Stimulated activated CD8-positive, alpha-beta memory T cell treated with anti-CD3 and anti-CD28 coated beads, Interleukin-12 subunit alpha, Interleukin-12 subunit beta, amount 100 ng/mL, for 4 hours (primary cell): ENCODE measurements at places on chromosomes 16 and 17.

- no peak for DNase-seq
Observed at GRCh38 chr17:31789707-31790505, 69.1 kb downstream of the COPRS start.

DNA sequence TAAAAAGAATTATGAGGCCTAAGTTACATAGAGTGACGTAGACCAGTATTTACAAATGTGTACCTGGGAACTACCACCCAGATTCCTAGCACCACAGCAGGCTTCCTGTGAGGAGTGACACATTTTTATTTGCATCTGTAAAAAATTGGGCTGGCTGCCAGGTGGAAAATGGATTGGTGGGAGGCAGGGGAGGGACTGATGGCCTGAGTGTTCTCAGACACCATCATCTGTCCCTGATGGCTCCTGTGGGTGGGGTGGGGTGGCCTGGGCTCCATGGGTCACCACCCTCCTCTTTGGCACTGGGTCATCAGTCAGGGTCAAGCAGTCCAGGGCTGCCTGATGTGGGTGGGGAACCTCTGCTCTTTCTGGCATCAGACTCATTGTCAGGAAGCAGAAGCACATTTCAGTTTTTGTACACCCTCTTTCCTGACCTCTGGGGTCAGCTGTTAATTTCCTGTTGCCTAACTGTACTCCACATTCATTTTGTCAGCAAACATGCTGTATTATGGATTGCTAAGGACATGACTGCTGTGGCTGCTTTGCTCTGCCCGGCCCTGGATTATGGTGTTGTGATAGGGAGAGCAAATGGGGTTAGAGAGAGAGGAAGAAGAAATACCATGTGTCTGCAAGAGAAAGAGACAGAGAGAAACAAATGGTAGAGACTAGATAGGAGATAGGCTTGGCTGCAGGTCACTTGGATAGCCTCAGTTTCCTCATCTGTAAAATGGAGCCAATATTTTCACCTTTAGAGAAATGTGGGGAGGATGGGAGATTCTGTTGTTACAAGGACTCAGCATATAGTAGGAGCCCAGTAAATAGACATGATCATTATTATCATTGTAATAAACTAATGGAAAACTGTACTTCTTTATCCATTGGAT, 11.6 kb upstream of the MFAP4 start:
- no peak for DNase-seq

DNA sequence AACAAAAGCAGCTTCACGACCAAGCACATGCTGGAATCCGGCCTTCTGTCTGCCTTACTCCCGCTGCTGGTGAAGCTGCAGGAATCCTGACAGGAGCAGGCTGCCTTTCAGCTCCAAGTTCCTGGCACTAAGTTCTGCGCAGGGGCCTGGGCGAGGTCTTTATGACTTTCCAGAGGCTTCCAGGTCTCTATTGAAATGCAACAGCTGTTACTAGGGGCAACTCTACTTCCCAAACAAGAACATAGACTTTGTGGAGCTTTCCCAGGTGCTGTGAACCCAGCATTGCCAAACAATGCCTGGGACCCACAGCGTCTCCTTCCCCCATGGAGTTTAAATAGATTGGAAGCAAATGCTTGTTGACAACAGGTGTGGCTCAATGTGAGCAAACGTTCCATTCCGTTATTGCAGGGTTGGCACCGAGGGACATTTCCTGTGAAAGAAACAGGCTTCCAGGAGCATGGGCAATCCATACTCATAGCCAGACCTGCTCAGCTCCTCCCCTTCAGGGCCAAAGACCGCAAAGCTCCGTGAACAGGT, 156.0 kb downstream of the CDH13 start:
- DNase-seq, result no peak

DNA sequence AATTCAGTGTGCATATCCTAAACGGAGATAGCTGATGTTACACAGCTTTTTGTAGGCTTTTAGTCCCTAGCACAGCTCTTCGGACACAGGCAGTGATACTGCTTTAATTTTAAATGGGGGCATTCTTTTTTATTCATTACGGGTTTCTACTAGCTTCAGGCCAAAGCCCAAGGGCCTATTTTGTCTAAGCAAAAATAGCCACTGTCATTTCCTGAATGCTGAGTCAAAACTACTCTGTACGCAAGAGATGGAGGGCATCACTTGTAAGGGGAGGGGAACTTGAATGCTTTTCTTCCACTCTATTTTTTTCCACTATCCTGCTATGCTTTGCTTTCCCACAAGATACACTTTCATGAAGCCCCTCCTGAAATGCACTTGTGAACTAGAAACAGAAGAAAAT, 360.7 kb downstream of the PMP22 start:
- no peak for DNase-seq

- DNase-seq, result no peak
Observed at GRCh38 chr17:7618608-7619007, 3.9 kb upstream of the FXR2 start.

DNA sequence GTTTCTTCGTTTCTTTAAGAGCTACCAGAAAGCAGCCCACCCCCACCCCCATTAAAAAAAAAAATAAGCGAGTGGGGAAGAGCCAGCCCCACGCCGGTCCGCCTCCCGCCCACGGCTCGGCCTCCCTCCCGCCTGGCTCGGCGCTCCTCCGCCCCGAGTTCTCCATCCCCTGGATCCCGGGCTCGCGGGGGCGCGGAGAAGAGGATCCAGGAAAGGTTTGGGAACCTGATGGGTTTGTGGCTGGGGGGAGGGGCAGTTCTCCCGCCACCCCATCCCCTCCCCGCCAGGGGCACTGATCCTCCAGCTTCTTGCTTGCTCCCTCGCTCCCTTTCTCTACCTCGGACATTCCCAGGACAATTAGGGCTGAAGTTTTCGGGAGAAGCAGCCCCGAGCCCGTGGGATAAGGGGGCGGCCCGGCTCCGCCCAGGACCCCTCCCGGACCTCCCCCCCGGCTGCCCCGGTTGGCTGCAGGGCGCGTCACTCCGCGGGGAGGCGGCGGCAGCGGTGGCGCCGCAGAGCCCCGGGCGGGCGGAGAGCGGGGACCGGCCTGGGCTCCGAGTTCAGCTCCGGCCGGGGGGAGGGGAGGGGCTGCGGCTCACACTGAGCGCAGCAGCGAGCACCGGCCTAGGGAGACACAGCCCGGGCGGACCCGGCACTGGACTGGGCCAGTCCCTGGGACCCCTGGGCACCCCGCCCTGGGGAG, 1.0 kb upstream of the SALL1 start:
- DNase-seq, result no peak

DNA sequence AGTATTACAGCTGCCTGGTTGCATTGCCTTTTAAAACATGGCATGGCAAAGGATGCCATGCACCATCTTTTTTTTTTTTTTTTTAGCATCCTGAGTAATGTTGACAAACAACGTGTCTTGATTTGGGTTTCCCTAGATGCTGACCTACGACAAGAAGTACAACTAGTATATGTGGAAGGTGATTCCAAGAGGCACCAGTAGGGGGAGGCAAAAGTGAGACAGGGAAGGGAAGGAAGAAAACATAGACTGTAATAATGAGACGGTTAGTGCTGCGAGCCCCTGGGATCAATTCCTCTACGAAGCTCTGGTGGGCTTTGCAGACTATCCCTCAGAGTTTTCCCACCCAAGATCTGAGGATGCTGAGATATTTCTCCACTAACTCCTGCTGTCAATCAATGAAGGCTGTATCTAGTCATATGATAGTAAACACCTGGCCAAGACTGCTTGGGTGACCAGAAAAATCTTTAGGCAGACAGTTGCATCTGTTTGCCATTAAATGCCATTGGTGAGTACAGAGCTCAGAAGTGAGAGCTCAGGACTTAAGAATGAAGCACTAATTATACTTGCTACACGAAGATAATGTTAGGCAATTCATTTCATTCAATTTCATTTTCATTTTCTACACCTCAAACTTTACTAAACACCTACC, 458.6 kb upstream of the GOT2 start:
- no peak for DNase-seq

DNA sequence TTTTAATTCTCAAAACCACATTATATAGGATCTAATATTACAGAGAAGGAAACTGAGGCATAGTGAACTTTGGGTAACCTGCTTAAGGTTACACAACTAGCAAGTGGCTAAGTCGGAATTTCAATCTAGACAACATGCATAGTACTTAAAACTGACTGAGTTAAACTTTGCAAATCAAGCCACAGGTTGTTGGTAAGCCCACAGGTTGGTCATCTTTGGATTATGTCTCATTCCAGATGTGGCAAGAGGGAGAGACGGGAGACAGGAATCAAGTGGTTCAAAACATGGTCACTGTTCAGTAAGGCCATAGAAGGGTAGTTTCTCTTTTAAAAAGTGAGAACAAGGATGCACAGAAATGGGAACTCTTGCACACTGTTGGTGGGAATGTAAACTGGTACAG, 57.1 kb downstream of the MYO1D start:
- DNase-seq, result no peak

GRCh38 chr17:81833160-81833920, at the start of gene MCRIP1:
TSS of gene MCRIP1 (minus strand) at chr17:81833291. CDS start at chr17:81824506, 8,785 bp downstream.
- peak; percentile 96 for DNase-seq

GRCh38 chr16:7534749-7535148, 202.1 kb downstream of the RBFOX1 start:
- no peak for DNase-seq

DNA sequence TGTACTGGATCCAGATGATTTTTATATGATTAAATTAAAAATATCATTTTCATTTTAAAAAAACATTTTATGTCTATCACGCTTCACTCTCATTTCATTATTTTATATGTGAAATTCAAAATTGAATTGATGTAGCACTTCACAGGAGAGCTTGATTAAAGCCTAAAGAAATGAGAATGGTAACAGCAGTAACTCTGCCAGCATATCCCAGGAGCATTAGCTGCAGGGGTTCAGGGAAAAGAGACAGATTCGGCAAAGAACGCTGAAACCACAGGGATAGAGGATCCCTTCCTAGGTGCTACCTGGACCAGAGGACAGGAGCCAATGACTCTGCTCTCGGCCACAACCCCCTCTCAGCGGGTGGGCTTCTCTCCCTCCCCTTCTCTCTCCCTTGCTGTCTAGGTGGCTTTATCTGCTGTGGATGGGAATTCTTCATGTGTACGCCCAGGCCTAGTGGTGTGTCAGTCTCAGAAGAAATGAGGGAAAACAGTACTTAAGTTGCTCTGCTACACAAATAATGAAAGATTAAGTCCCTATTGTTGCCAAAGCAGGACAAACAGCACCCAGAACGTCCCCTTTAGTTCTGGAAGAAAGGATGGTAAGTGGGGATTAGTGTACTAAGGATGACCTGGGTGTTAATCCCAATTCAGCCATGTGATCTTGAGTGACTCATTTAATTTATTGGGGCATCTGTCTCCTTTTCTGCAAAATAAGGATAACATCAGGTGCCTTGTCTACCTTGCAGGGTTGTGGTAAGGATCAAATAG, 123.3 kb downstream of the CDK5R1 start:
- no peak for DNase-seq

DNA sequence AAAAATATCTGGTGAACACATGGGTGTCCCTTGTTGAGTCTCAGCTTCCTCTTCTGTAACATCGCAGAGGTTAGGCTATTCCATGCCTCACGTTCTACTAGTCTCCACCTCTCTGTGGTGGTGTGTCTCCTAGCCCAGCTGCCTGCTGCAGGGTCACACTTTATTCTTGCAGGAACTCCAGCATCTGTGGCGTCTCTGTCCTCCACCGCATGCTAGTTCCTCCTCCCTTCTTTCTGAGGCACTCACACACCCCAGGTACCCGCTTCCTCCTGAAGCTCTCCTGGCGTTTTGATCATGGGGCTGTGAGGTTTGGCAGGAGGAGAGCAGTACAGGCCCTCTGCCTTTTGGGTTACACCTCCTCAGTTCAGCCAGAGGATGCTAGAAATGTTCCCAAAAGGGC, 9.9 kb upstream of the TEX2 start:
- DNase-seq, result no peak

GRCh38 chr17:45018848-45019711, 32.4 kb downstream of the DCAKD start:
- DNase-seq, result peak; percentile 19

DNA sequence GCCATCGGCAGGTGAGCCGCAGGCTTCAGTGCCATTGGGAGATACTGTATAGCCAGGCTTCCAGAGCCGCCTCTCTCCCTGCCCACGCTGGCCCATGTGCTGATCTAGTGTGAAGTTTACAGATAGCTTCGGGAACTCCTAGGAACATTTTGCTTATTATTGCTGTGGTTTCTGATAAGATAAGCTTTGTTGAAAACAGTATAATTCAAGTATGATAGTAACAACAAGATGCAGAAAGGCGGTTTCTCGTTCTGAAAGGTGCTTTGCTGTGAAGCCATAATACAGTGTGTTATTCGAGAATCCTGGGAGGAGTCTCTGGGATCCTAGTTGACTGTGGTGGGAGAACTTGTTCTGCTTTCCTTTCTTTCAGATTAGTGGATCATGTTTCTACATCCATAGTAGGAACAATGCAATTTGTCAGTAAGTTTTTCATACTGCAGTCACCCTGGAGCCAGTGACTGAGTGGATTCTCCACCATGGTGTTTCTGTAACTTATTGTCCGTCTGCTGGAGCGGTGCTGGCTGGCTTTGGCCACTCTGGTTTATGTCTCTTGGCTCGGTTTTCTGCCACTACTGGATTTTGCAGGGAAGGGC, 31.5 kb downstream of the RAB11FIP3 start:
- DNase-seq, result no peak

DNA sequence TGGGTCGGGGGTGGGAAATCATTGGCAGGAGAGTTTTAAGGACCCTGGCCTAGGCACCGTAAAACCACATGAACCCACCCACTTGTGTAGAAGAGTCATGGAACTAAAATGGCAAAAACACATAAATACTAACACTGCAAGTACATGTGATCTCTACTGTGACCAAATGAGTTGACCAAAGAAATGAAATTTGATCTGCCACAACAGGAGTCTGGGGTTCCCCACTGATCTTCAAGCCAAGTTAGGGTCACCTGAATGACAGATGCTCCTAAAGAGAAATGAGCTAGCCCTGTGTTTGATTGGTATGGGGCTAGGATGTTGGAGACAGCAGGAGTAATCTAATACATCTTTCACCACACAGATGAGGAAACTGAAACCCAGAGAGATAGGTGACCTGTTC, 21.5 kb upstream of the SKAP1 start:
- no peak for DNase-seq

DNA sequence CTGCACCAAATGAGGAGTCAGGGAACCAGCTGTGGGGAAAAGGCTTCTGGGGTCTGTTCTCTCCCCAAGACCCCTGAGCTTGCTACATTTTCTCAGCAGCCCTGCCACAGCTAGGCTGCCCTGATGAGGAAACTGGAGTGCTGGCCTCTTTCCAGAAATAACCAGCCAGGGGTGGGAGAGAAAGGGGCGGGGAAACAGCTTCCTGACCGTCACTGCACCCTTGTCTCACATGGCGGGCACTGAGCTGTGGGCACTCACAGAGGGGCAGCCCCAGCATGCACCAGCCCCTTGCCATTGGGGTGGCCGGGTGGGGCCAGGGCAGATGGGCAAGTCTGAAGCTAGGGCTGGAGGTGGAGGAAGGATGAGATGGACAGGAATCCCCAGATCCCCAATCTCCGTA, 2.9 kb downstream of the SRL start:
- no peak for DNase-seq

DNA sequence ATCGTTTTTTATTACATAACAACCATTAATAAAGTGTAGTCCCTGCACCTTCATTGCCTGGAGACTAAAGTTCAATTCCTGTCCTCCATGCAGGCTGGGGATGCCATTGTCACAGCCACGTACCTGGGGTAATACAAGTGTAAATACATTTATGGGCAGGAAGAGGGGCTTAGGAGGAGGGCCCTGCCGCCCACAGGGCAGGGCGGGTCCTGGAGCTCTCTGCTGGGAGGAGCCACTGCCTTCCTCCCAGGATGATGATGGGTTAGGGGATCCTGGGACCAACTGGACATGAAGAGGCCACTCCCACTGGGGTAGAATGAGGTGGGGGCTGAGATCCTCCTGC, 44.1 kb upstream of the SLC38A10 start:
- no peak for DNase-seq

- no peak for DNase-seq
Observed at GRCh38 chr16:27314161-27314723, 468 bp downstream of the IL4R start.

- DNase-seq, result no peak
Observed at GRCh38 chr17:54368906-54369305, 531.7 kb upstream of the TOM1L1 start.
